Stimulated activated CD4-positive, alpha-beta T cell treated with anti-CD3 and anti-CD28 coated beads, Interleukin-4, amount 100 ng/mL, for 48 hours (primary cell): ENCODE measurements at places on chromosomes 6 and 20.
A peak's percentile ranks its signal among the peaks of the same experiment; 100 is the strongest.

GRCh38 chr6:4682431-4683097 lies 93.6 kb upstream of the CDYL start:
- DNase-seq = no peak

- no peak for DNase-seq
Measured at GRCh38 chr6:150567823-150568383, 31.8 kb upstream of the PLEKHG1 start.

DNA sequence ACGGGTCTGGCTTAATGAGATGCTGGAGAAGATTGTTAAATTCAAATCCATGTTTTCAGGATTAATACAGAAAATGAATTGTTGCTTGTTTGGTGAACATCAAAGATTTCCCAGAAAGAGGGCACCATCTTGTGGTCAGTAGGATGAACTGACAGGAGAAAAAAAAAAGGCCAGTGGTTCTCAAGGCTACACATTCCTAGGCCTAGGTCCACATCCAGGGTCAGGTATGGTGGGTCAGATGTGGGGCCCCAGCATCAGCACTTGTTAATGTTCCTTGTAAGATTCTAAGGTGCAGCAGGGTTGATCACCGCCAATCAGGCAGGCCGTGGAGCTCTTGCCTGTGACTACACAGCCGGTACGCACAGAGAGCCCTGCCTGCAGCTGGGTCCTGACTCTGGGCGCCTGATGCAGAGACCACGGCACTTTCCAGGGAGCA lies 34.0 kb upstream of the FOXO3 start:
- DNase-seq = no peak

DNA sequence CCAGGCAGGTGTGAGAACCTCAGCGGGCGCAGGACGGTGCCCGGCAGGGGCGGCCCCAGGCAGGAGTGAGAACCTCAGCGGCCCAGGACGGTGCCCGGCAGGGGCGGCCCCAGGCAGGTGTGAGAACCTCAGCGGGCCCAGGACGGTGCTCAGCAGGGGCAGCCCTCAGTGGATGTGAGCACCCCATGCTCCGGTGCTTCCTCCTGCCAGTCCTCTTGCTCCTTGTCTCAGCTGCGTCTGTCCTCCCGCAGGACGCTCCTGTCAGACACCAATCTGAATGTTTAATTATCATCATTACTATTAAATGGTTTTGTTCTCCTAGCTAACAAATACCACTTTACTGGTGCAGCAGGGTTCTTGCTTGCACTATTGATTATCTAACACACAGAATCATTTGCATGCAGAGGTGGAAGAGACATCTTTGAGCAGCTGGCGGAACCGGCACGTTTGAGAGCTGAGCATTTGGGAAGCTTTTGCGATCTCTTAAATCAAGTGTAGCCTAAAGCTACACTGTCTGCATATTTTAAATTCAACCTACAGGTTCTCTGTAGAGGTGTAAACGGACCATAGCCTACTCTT lies 39.4 kb upstream of the DACT2 start:
- no peak for DNase-seq

GRCh38 chr6:42899871-42900270 lies 16.0 kb upstream of the PTCRA start:
- no peak for DNase-seq

- no peak for DNase-seq
Measured at GRCh38 chr6:10526156-10526555, 5.0 kb downstream of the GCNT2 start.

- no peak for DNase-seq
Measured at GRCh38 chr6:39215640-39216158, 13.6 kb downstream of the KCNK5 start.

DNA sequence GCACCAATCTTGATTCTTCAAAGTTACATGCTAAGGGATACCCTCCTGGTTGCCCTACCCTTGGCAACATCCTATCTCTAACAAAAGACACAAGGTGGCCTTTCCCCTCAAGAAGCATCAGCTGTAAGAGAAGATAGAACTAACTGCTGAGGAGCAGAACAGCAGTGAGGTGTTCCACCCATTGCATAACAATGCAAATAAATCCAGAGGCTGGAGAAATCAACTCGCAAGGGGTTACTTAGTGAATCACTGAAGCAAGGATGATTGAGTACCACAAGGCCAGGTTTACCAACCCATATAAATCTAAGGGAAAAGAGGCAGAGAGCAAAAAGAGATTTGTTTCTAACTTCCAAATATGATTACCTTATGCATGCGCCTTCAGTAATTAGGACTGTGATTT lies 36.7 kb downstream of the F13A1 start:
- DNase-seq = no peak

GRCh38 chr20:45111799-45112471 lies 3.0 kb downstream of the WFDC5 start:
- DNase-seq = no peak

DNA sequence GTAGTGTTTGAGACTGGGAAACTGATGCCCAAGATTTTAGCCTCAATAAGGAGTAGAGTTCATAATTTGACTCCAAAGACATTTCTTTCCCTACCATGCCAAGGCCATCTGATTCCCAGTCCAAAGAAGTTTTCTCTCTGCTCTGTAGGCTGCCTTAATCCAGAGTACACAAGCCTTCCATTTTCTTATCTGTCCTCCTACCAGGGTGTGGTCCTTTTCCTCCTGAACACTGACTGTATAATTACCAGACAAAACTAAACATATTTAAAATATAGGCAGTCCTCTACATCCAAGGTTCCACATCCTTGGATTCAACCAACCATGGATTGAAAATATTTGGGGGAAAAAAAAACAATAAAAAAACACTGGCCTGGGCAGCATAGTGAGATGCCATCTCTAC lies 108.4 kb downstream of the SLC16A10 start:
- DNase-seq = no peak

GRCh38 chr6:14882394-14883026 lies 363.4 kb upstream of the JARID2 start:
- no peak for DNase-seq

- DNase-seq = no peak
Measured at GRCh38 chr6:139119552-139119951, 15.3 kb upstream of the HECA start.

DNA sequence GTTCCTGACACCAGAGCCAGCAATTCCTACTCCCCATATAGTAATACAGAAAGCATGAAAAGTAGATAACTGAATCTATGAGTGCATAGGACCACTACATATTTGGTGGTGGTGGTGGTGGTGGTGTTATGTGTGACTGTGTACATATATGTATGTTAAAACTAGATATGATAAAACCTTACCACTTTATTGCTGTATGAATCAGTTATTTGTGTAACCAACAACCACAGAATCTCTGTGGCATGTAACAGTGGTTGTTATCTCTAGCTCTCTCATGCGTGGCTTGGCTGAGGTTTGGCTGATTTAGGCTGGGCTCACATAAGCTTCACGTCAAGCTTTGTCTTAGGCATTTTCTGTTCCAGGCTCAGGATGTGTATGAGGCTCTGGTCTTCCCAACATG lies 55.7 kb downstream of the PLCB1 start:
- no peak for DNase-seq

DNA sequence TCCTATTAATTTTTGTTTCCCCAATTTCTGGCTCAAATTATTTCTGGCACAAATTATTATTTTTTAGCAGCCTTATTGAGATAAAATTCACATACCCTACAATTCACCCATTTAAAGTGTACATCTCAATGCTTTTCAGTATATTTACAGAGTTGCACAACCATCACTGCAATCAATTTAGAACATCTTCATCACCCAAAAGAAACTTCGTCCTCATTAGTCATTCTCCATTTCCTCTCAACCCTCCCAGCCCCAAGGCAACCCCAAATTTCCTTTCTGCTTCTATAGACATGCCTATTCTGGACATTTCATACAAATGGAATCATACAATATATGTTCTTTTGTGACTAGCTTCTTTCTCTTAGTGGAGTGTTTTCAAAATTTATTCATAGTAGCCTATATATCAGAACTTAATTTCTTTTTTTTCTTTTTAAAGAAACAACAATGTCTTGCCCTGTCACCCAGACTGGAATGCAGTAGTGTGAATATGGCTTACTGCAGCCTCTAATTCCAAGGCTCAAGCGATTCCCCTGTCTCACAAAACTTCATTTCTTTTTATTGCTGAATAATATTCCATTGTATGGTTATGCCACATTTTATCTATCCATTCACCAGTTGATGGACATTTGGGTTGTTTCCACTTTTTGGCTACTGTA lies 84.5 kb downstream of the DNAH8 start:
- no peak for DNase-seq

- DNase-seq = peak; percentile 16
Measured at GRCh38 chr6:125099211-125100073, 54.1 kb upstream of the TPD52L1 start.

DNA sequence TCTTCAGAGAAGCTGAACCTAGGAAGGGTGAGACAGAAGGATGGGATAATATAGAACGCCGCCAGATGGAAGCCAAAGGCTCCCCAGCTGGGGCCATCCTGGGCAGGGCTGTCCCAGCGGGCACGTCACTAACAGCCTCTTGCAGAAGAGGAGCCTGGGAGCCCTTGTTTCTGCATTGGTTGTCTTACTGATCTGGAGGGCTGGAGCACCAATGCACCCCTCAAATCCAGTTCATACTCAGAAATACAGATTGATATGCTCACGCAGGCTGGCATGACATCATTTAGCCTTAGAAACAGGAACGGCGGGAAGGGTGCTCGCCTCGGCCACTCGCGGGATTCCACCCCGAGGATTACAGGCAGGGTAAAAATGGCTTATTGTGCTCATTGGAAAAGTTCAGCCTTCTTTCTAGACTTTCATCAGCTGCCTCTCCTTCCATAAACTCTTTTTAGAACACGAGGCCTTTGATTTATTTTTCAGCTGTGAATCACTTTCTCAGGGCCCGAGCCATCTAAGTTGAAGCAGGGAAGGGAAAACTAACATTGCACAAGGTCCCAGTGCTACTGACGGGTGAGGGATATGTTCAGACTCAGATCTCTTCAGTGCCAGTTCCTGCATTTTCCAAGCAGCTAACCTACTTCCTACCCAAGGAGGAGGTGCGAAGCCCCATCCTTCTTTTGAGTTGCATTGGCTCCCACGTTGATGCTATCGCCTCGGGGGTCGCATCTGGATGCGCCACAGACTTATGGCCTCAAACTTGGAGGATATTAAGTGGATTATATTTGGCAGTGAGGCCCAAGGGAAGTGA lies 82.3 kb downstream of the GMPR start:
- no peak for DNase-seq

- DNase-seq = no peak
Measured at GRCh38 chr6:125197795-125198269, 44.3 kb downstream of the TPD52L1 start.

DNA sequence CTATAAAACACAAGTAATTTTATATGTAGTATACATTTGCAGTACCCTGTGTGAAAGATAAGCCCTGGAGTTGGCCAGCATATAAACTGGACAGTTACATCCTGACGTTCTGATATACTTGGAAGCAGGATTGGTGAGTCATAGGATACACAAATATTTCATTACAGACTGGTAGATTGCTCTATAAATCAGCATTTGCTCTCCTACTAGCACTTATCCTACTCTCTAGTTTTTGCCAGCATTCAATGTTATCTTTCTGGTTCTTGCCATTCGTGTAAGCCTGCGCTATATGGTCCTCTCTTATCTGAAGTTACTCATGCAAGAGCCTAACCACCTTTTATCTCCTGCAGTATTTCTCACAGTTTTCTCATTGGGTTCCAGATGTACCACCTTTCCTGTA lies 680.2 kb upstream of the MMS22L start:
- no peak for DNase-seq

GRCh38 chr20:2303673-2304072 lies 7.9 kb downstream of the TGM3 start:
- no peak for DNase-seq

- DNase-seq = no peak
Measured at GRCh38 chr6:57313711-57314471, 3.5 kb upstream of the PRIM2 start.

DNA sequence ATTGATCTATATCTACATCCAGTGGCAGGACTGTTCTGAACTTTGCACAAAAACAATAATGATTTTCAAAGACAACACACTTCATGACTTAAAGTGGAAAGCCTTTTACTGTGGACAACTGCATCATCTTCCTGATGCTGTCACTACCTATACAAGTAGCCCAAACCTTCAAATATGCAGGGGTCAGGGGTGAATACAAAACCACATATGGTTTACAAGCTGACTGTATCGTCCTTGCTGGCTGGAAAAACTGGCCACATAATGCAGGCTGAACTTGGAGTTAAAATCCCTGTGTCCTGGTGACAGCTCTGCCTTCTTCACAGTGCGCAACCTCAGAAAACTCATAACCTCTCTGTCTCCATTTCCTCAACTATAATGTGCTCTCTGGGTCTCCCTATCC lies 128.9 kb downstream of the GMDS start:
- DNase-seq = no peak

DNA sequence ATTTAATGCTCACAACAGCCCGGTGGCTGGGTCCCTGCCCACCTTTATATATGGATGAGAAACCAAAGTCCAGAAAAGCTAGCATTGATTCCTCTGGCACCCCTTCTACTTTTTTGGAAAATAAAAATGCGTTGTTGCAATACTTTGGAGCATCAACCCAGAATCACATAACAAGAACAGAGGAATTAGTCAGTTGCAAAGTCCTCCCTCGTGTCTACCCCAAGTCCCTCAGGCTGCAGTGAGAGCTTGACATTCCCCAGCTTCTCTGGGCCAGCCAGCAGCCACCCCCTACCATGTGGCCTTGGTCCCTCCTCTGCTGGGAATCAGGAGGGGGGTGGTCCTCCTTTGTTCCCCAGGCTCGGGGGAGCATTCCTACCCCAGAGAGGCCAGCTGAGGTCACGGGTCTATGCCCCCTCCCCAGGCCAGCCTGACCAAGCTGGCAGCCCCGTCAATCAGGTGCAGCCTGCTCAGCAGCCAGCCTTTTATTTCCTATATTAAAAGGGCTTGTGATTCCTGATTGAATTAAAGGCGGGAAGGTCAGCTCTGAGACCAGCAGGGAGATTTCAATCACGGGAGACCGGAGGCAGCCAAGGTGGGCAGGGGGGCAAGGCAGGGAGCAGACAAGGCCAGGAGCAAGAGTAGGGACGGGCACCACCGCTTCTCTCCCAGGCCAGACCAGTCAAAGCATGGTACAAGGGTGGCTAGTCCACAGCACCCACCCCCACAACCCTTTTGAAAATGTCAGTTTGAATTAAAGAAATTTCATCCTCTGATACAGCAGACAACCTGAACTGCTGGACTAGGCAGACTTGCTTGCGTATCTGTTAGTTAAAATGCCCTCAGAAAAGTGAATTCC lies 158.9 kb downstream of the MRPL14 start:
- no peak for DNase-seq

GRCh38 chr6:53066874-53067706 lies 1.9 kb downstream of the FBXO9 start:
- no peak for DNase-seq

- no peak for DNase-seq
Measured at GRCh38 chr20:34974246-34974645, 18.6 kb downstream of the MYH7B start.
